Lung (tissue), 17 donors: ENCODE measurements at places on chromosomes 1 and 21.

- no peak for DNase-seq
These were observed 44.2 kb downstream of the FAAH start for GRCh38 chr1:46438346-46438745.

GRCh38 chr1:13451399-13451965 lies 41.2 kb downstream of the PRAMEF20 start:
- DNase-seq = no peak

DNA sequence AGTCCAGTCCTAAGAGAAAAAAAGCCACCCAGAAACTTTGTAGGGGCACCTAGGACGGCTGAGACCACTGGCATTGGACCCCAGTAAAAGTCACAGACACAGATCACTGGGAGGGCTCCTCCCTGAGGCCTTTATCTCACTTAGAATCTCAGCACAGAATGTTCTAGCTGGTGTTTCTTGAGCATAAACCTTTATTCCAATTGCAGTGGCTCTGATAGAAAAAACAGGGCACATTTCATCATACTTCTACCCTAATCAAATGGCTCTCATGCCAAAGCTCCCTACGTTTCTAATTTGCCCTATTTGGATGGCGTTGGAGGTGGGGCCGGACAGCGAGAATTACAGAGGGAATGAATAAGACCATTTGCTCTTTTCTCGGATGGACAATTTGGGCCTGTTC lies 53.8 kb downstream of the NGF start:
- no peak for DNase-seq

DNA sequence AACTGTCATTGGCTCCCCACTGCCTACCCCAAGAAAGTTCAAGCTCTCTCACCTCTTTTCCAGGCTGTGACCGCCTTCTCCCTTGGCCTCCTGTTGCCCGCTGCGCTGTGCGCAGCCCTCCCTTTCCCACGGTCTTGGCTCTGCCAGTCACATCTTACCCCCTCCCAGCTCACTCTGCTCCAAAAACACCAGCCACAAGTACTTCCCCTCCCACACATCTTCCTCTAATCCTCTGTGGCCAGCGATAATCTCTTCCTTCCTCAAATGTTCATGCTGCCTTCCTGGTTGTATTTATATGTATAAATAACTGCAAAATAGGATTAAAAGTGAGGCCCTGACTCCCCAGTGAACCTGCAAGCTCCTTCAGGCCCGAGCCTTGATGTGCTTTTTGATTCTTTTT lies 81.8 kb downstream of the AJAP1 start:
- no peak for DNase-seq

- no peak for DNase-seq
These were observed 79.7 kb upstream of the CHODL start for GRCh38 chr21:18164933-18165332.

DNA sequence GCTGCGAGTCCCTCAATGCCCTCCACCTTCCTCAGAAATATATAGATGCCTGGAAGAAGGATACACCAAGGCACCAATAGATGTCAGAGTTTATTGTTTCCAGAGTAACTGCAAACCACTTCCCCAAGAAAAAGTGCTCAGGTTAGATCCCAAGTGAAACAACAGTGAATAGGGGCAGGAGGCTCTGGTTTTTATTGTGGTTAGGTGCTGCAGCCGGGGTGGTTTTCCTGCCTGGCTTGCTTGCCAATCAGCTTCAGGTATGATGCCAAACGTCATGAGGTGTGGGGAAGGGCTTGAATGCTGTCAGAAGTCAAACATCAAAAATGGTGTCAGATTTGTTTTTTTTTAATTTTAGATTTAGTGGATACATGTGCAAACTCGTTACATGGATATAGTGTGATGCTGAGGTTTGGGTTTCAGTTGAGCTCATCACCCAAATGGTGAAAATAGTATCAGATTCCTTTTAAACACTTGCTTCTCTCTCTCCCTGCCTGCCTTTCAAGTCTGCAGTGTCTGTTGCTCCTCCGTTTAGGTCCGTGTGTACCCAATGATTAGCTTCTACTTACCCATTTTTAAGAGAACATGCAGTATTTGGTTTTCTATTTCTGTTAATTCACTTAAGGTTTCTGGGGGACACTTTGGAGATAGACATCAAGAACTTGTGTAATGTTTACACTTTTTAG lies 1317.0 kb downstream of the MRPL39 start:
- DNase-seq = no peak

DNA sequence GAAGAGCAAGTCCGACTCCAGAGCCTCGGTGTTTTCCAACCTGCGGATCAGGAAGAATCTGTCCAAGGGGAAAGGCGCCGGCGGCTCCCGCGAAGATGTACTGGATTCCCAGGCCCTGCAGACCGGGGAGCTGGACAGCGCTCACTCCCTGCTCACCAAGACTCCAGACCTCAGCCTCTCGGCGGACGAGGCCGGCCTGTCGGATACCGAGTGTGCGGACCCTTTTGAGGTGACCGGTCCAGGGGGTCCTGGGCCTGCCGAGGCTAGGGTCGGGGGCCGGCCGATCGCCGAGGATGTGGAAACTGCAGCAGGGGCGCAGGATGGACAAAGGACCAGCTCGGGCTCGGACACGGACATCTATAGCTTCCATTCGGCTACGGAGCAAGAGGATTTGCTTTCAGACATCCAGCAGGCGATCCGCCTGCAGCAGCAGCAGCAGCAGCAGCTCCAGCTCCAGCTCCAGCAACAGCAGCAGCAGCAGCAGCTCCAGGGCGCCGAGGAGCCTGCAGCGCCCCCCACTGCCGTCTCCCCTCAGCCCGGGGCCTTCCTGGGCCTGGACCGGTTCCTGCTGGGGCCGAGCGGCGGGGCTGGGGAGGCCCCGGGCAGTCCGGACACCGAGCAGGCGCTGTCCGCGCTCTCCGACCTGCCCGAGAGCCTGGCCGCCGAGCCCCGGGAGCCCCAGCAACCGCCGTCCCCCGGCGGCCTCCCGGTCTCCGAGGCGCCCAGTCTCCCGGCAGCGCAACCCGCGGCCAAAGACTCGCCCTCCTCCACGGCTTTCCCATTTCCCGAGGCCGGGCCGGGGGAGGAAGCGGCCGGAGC lies 827 bp downstream of the FMN2 start:
- DNase-seq = peak; percentile 62

- no peak for DNase-seq
These were observed 1.3 kb upstream of the LMOD1 start for GRCh38 chr1:201947697-201948008.

DNA sequence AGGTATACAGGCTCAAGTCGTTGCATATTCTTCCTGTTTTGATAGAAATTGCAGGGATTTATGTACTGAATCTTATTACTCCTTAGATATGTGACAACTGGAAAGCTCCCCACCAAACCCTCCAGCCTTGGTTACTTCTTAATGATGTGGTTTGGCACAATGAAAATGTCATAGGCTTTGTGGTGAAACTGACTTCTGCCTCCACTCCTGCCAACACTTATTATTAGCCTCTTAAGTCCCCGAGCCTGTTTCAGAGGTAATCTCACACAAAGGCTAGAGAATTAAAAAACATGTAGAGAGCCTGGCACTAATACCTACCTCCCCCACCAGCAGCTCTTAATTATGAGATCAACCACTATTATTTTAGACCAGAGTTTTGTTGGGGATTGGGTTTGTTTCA lies 4.2 kb downstream of the COX20 start:
- DNase-seq = no peak

DNA sequence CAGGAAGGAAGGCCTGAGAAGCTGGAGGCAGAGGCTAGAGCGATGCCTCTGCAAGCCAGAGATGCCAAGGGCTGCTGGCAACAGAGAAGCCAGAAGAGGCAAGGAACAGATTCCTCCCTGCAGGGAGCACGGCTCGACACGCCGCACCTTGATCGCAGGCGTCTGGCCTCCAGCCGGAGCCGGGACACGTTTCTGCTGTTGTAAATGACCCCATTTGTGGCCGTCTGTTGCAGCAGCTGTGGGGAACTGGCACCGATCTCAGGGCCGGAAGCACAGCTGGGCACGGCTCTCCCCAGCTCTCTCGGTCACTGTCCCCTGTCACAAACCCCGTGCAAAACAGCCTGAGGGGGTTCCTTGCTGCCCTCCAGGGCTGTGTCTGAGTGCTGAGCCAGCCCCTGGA lies 59.6 kb downstream of the SIK1 start:
- DNase-seq = peak; percentile 81

- no peak for DNase-seq
These were observed 130.0 kb upstream of the ZNHIT6 start for GRCh38 chr1:85838238-85838637.

DNA sequence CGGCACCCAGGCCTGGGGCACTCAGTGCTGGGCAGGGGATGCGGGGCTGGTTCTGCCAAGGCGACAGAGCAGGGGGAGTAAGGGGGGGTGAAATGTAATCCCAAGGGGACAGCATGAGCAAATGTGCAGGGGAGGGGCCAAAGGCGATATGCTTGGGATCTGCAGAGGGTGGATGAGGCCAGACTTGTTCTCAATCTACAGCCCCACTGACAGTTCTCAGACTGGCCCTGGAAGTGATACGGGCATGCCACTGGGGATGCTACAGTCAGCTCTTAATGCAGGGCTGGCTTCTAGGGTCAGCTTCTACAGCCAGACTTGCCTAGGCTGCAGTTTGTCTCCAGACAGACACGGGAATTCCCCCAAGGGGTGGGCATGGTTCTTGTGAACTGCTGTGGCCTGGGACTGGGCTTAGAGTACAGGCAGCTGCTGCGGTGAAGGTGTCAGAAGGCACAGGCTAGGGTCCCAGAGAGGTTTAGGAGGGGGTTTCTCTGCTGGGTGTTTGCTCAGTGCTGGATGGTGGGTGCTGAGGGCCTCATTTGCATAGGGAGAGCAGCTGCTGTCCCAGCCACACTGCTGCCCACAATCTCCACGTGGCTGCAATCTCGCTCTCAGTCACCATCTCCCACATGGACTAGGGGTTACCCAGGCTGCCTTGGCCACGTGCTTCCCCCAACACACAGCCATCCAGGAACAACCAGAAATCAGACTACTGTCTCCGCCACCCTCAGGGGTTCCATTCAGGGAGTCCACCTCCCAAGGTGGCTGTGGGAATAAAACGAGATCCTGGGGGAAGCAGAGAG lies 190.1 kb downstream of the HIVEP3 start:
- no peak for DNase-seq

DNA sequence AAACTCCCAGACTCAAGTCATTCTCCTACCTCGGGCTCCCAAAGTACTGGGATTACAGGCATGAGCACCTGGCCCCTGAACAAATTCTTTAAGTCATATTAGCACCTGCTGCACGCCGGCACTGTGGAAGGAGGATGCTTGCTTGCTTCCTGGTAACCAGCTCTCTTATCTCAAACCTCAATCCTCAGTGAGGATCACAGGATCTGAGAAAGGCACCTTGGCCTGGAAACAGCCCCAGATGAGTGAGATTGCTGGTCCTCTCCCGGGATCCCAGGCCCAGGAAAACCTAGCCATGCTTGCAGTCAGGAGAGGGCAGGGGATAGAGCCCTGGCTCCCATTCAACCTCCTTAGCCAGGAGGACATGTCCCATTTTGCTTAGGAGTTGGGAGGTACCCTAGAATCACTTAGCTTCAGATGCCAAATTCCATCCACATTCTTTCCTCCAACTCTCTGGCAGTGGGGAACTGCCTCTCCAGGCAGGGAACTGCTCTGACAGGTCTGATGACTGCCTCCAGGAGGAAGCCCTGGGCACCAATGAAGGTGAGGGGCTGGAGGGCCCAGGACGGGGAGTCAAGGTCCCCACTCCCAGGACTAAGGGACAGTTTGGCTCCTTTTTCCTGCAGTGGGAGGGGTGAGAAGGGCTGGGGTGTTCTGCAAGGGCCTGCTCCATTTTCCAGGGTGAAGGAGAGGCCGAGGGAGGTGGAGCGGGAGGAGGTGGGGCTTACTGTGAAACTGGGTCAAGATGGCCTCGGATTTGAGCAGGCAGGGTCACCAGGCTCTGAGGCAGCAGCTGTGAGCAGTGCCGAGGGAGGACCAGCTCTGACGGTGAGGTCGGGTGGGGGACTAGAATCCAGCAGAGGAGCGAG lies 9.5 kb downstream of the GPR37L1 start:
- peak; percentile 54 for DNase-seq

DNA sequence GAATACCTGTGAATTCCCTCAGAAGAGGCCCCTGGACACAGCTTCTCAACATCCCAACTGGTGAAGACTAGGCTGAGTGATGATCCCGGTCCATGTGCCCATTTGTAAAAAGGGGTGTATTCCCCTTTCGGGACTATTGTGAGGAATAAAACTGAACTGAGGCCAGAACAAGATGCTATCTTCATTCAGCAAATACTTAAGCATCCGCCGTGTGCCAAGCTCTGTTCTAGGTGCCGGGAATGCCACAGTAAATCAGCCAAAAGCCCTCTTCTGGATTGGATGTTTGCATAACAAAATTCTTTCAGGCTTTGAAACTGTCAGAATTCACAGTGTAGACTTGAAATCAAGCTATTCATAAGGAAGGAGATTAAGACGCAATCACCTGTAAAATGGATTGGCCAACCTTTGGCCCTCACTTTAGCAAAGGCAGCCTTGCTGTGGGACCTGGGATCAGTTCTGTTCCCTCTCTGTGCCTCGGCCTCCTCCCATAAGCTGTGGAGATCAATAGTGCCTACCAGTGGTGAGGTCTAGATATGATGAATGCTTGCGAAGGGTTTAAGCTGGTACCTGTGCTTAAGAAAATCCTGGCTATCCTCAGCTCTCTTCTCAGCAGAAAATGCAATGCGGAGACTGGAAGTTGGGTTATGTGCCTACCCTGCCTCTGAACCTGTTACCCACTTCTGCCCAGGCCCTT lies 1.8 kb downstream of the ALPL start:
- DNase-seq = no peak

DNA sequence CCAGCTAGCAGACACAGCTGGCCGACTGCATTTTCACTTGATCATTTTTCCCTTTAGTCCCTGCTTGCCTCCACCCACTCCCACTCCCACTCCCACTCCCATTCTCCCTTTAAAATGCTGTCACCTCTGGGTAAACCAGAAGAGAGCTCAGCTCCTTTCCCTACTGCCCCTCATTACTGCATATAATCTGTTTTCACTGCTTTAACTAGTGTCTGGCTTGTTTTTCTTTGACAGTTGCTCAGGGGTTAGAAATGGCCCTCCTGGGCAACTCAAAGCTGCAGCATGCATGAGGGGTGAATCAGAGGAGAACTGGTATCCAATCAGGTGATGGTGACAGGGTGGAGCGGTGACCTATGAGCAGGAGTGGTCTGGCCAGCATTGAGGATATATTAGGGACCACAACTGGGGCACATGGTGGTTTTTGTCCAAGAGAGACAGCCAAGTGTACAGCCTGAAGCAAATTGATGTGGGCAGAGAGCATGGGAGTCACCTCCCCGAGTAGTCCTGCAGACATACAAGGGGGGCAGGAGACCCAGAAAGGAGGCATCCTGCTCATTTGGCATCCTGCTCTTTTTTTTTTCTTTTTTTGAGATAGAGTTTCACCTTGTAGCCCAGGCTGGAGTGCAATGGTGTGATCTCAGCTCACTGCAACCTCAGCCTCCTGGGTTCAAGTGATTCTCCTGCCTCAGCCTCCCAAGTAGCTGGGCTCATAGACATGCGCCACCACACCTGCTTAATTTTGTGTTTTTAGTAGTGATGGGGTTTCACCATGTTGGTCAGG lies 42.6 kb upstream of the SRSF10 start:
- DNase-seq = no peak

- no peak for DNase-seq
These were observed 13.1 kb upstream of the DUSP12 start for GRCh38 chr1:161736335-161736969.

- DNase-seq = peak; percentile 4
These were observed 29.7 kb upstream of the CDC14A start for GRCh38 chr1:100322436-100323211.

GRCh38 chr1:24767351-24767750 lies 22.1 kb downstream of the CLIC4 start:
- DNase-seq = no peak

GRCh38 chr1:240351690-240352089 lies 260.0 kb downstream of the FMN2 start:
- DNase-seq = no peak

GRCh38 chr1:78224861-78225552 lies 179.2 kb downstream of the GIPC2 start:
- DNase-seq = no peak

- DNase-seq = no peak
These were observed 492 bp downstream of the FOXO6 start for GRCh38 chr1:41361495-41362356.
